EL (cell line): ENCODE measurements at places on chromosomes 7 and 10.

DNA sequence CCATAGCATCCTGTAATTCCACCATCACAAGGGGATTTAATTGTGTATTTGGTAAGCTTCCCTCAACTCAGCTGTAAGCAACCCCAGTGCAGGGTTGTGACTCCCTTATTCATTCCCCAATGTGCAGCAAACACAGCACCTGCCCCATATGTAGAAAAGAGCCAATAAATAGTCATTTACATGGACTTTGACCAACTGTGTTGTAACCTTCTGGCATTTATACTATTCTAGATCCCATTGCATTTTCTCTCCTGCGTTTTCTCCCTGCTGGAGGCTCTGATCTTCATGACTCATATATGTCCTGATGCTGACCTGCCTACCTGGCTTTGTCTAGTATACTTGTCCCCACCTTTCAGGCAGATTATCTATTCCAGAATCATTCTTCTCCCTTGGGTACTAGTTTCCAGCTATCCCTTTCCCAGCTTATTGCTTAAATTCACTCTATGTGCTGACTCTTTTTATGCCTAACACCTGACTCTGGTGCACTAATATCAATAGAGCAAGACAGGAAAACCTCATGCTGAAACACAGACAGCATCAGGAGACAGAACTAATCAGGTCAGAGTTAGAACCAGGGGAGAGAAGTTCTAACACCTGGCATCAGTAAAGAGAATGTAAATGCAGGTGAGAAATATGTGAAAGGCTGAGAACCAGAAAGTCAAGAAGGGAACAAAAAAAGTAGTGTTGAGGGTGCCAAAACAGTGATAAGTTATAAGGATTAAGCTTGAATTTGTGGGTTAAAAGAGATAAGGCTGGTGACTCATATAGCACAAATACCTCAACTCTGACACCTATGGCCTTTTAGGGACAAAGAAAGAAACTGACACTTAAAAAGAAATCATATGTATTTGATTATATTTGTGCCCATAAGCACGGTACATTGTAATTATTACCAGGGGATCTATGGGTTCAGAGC lies 402.7 kb downstream of the IPMK start:
- no peak for DNase-seq

DNA sequence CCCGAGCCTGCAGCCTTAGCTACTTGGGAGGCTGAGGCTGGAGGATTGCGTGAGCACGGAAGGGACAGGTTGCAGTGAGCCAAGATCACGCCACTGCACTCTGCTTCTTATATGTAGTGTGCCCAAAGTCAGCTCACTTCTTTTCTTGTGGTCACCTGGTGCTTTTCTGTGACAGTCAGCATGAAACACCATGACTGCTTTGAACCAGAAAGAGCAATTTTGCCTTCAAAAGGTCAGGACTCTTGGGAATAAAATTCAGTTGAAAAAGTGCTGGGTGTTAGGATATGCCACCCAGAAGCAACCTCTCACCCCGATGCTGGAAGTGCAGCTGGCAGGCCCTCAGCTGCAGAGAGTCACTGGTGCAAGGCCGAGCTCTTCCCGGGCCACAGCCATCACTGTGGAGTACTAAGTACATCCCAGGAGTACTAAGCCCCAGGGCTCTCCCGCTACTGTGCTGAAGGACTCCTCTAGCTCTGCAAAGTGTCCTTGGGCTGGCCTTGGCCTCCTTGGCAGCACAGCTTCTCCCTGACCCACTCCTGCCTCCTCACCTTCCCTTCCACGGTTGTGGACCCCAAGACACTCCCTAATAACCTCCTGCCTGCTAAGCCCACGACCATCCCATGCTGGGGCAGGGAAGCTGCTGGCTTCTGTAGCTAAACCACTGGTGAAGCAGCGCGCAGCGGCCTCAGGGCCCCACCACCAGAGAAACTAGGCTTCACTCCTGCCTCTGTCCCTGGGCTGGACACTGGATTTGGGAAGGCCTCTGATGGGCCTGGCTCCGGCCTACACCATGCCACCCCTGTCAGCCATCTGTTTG lies 17.6 kb upstream of the GDI2 start:
- DNase-seq, result no peak

DNA sequence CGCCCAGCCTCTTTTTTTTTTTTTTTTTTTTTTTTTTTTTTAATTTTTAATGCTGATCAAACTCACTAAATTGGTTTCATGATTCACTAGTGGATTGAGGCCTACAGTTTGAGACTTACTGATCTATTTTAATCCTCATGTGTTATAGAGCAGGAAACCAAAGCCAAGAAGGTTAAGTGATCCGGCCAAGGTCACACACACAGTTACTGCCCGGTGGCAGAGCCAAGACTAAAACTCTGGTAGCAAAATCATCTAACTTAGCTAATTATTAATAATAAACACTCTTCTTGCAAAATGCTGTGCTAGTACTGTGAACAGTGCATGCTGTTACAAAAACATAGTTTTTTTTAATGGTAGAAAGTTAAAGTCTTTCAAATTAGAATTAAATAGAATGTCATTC lies 188.3 kb upstream of the NFE2L3 start:
- DNase-seq, result no peak

DNA sequence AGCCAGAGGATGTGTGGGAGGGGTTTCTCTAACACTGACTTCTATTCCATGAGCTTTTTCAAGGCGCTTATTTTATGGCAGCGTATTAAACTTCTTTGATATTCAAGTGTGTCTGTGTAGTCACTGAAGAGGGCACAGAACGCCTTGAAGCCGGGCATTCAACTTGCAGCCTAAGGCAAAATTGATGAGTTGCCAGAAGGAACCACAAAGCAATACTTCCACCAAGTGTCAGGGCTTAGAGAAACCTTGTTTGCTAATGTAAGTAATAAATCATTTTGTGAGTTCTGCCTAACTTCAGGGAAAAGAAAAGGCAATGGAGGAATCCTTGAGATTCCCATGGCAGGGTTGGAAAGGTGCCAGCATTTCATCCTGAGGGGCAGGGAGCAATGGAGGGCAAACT lies 163.8 kb downstream of the LCOR start:
- DNase-seq, result peak; percentile 67

GRCh38 chr7:88337572-88337971 lies 30.9 kb upstream of the STEAP4 start:
- DNase-seq, result peak; percentile 22

- DNase-seq, result peak; percentile 13
Measured at GRCh38 chr7:127995156-127995880, 35.9 kb downstream of the LRRC4 start.

GRCh38 chr7:158324397-158325360 lies 262.9 kb downstream of the PTPRN2 start:
- no peak for DNase-seq

- peak; percentile 38 for DNase-seq
Measured at GRCh38 chr7:6637544-6638229, 569 bp downstream of the ZNF316 start.

- DNase-seq, result no peak
Measured at GRCh38 chr10:129912166-129912917, 51.7 kb downstream of the EBF3 start.
